Stimulated activated CD8-positive, alpha-beta memory T cell treated with anti-CD3 and anti-CD28 coated beads, Interleukin-2, amount 100 ng/mL, for 1 hour (primary cell): ENCODE measurements at places on chromosomes 16 and 17.

DNA sequence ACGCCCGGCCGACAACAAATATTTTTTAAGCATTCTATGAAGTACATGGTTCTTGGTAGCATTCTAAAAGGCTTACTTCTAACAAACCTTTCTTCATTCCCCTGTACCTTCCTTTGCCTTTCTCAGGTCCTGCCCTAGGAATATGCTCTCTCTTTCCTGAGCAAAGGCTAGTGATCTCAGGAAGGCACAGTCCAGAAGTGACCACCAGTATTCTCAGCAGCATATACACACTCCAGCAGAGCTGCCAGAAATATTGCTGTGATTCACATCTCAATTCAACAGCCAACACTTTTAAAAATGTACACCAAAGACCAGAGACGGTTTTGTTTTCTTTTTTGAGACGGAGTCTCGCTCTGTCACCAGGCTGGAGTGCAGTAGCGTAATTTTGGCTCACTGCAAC, 41.4 kb upstream of the ANKFY1 start:
- DNase-seq = no peak

DNA sequence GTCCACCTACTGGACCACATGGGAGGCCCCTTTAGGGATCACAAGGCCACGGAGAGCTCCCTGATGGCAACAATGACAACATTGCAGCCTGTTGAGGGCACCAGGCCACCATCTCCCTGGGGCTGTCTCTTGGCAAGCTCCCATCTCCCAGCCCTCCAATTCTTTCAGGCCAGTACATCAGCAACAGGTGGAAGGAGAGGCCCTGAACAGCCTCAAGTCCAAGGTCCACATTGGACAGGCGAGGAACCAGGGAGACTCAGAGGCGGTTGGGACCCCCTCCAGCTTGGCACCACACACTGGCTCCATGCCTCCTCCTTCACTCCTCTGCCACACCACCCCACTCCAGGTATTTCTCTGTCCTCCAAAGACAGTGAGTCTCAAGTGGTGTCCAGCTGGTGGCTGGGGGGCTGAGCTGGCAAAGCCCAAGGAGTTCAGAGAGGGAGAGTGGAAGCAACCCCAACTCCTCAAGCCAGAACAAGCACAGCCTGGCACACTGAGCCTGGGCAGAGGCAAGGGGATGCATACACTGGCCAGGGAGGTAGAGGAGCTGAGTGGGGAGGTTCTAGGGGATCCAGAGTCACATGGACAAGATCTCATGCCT, 1.3 kb upstream of the ACAP1 start:
- DNase-seq = no peak

- no peak for DNase-seq
These were observed 335.1 kb downstream of the CPPED1 start for GRCh38 chr16:12468552-12468951.

DNA sequence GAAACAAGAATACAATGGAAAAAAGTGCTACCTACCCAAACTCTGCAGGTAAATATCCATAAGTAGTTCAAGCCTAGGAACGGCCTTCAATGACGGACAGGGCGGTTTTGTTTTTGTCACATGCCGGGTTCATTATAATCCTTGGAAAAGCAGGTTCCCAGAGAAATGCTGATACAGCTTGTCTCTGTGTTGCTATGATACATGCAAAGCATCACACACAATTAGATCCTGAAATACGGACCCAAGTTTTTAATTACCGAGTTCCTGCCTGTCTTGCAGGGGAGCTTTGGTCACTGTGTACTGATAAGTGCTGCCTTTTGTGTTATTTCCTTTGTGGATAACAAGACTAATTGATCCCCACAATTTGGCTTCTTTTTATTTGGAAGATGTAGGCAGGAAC, 217.4 kb downstream of the HAPSTR1 start:
- no peak for DNase-seq

- DNase-seq = no peak
These were observed 8.7 kb downstream of the SMURF2 start for GRCh38 chr17:64653325-64653984.

- no peak for DNase-seq
These were observed 532.3 kb downstream of the CDH13 start for GRCh38 chr16:83159049-83159448.

DNA sequence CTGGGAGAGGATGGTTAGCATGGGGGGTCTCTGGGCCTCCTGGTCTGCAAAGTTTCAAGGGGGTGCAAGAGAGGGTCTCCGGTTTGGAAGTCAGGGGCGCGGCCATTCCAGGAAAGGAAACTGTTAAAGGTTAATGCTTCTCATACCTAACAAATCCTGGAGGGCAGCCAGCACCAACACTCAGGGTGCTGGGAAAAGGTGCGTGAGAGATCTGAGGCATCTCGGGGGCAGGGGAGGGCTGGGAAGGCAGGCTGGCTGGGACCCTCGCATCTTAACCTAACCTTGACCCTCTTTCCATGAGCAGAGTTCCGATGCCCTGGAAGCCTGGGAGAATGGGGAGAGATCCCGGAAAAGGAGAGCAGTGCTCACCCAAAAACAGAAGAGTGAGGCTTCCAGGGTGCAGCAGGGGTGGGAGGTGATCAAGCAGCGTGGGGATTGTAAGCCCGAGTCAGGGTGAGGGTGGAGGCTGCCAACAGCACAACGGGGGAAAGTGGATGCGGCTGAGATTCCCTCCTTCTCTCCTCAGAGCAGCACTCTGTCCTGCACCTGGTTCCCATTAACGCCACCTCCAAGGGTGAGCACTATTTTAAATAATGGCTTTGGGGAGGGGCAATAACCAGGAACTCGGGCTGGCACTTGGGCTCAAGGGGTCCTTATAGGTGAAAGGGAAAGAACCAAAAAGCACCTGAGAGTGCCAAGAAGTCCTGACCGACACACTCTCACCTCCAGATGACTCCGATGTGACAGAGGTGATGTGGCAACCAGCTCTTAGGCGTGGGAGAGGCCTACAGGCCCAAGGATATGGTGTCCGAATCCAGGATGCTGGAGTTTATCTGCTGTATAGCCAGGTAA, 996 bp downstream of the TNFSF13 start:
- DNase-seq = no peak

GRCh38 chr16:67669499-67670101, 3.0 kb downstream of the C16orf86 start:
- no peak for DNase-seq

- no peak for DNase-seq
These were observed 3.1 kb downstream of the BAIAP2 start for GRCh38 chr17:81037798-81038733.

DNA sequence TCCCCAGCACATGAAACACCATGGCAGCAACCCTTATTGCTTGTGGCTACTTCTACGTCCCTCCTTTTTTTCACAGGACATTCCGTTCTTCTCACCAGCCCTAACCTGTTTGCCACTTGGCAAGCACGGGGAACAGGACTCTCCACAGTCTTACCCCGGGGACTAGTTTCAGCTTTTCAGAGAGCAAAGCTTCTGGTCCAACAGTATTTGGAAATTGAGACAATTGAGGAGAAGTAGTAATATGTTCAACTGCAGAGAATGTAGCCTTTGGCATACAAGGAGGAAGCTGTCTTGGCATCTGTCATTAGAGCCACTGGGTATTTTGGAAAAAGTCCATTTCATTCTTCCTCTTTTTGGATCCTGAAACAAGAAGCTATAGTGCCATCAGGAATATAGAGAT, 65.7 kb downstream of the MAP2K6 start:
- no peak for DNase-seq

GRCh38 chr17:79443026-79443425, 167.8 kb downstream of the RBFOX3 start:
- DNase-seq = no peak

- no peak for DNase-seq
These were observed 24.7 kb downstream of the NGFR start for GRCh38 chr17:49519781-49520180.

DNA sequence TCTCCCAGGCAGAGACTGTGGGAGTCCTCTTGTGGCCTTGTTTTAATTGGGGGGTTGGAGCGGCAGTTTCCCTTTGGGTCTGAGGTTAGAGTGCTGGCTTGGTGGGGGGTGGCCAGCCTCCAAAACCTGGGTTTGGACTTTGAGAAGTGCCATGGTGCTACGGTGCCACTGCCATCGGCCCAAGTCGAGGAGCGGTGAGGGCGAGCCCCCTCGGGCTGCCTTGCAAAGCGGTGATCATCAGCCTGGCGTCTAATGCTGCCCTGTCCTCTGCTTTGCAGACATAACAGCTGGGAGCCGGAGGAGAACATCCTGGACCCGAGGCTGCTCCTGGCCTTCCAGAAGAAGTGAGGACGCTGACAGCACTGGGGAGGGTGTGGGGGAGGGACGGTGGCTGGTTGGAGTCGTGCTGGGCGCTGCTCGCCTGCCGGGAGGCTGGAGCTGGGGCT, 1.2 kb downstream of the CBX2 start:
- no peak for DNase-seq

- no peak for DNase-seq
These were observed 32.8 kb upstream of the RASD1 start for GRCh38 chr17:17528696-17529652.

DNA sequence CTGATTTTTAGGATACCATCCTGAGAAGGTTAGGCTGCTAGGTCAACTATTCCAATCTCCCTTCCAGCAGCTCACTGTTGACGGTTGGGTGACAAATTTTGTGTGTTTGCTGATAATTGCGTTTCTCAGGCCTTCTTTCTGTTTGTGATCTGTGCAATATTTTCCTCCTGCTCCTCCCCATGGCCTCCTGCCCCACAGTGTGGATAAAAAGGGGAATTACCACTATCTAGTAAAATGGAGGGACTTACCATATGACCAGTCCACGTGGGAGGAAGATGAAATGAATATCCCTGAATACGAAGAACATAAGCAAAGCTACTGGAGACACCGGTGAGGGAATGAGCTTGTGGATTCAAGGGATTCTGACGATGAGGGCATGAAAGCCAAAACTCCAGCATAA, 9.2 kb downstream of the CHD3 start:
- DNase-seq = no peak

DNA sequence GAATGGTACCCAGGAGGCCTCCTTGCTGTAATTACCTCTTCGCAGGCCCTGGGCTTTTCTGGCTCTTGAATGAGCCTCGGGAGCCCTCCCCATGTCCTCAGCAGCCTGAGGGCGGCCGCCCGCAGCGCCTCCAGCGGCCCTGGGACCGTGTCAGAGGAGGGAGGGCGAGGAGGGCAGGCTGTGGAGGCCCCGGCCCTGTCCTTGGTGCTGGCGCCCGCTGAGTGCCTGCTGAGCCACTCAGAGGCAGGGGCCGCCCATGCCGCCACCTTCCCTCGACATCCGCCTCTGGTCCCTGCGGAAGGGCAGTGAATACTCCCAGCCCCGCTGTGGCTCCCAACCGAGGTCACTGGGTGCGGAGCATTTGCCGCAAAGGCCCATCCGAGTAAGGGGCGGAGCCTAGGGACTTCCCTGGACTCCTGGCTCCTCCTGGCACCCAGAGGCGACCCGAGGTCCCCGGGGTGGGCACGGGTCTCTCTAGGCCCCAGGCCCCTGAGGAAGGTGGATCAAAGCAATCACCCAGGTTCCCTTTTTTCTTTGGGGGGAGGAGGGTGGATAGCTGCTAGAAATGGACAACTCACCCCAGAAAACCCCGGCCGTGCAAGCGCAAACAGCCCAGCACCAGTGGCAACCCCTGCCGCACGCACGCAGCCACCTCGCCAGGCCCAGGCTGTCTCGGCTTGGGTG, 2.8 kb downstream of the RBFOX3 start:
- DNase-seq = no peak

- DNase-seq = no peak
These were observed 160.0 kb upstream of the TNRC6C start for GRCh38 chr17:77798481-77798880.

DNA sequence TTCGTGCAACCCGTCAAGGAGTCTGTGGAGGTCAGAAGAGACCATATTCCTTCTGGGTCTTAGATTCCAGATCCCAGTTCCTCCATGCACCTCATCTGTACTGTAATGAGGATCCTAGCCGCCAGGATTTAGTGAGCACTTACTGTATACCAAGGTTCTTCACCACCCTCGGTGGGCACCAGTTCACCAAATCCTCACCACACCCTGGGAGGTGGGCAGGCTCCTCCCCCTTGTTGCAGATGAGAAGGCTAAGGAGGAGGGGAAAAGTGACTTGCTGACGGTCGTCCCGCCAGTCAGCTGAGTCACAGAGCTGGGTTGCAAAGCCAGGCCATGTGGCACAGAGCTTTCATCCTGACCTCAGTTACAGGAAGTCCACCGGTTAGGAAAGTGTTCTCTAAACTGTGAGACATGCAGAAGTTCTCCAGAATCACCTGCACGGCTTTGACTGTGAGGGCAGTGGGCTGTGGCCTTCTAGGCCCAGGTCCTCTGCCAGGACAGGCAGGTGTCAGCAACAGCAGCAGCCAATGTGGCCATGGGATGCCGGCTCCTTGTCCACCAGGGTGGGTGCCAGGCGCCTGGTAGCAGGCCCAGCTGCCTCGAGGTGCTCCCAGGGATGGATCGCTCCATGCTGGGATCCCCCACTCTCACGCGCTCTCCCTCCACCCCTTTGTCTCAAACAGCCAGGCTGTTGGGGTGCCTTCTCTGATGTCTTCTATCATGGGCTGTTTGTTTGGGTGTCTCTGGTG, 240.3 kb upstream of the GSE1 start:
- no peak for DNase-seq

GRCh38 chr16:25817876-25818275, 126.1 kb downstream of the HS3ST4 start:
- no peak for DNase-seq

- DNase-seq = no peak
These were observed 2.2 kb upstream of the NTN3 start for GRCh38 chr16:2468725-2469398.

DNA sequence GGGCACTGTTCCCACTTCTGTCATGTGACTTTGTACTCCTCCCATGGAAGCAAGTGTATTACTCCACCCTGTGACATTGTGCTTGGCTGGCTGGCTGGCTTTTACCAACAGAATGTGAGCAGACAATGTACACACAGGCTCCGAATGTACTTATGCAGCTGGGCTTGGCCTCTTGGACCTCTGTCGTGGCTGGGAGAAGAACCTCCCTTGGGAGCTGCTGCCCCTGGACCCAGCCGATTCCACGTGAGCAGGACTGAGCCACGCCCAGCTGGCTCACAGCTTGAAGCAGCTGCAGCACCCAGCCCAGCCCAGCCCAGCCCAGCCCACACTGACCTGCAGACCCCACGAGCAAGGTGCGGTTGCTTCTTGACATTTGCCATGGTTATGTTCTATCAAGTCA, 177.5 kb downstream of the RBFOX3 start:
- no peak for DNase-seq

GRCh38 chr16:23865853-23866252, 30.1 kb downstream of the PRKCB start:
- DNase-seq = no peak

- no peak for DNase-seq
These were observed 1.4 kb downstream of the GPR139 start for GRCh38 chr16:20072146-20072873.

GRCh38 chr17:58136669-58137279, 11.4 kb upstream of the OR4D1 start:
- DNase-seq = no peak

- DNase-seq = no peak
These were observed 22.6 kb upstream of the USP10 start for GRCh38 chr16:84677017-84677803.

DNA sequence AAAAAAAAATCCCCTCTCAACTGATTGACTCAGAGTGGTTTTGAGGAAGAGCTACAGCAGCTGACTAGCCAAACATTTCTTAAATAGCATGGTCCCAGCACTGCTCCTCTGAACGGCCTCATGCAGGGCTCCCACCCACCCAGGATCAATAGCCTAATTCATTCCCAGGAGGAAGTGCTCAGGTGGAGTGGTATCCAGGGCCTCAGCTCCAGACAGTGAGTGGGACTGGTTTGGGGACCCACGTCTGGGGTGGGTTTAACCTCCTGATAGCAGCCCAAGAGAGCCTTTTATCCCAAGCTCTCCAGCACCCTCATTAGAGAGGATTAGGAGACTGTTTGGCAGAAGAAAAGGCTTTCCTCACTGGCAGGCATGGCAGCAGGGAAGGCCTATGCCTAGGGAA, 68.5 kb upstream of the CDH5 start:
- DNase-seq = no peak
